Gastroesophageal sphincter (tissue), 4 donors: ENCODE measurements at places on chromosomes 5 and 9.

- H3K36me3 ChIP-seq = no peaks in the 10 kb centered on the region
- H3K4me3 ChIP-seq = no peak overlapping the region
- H3K27me3 ChIP-seq = peaks cover 8% of the 10 kb centered on the region
These were observed 339.7 kb upstream of the CLINT1 start for GRCh38 chr5:158198636-158199035.

DNA sequence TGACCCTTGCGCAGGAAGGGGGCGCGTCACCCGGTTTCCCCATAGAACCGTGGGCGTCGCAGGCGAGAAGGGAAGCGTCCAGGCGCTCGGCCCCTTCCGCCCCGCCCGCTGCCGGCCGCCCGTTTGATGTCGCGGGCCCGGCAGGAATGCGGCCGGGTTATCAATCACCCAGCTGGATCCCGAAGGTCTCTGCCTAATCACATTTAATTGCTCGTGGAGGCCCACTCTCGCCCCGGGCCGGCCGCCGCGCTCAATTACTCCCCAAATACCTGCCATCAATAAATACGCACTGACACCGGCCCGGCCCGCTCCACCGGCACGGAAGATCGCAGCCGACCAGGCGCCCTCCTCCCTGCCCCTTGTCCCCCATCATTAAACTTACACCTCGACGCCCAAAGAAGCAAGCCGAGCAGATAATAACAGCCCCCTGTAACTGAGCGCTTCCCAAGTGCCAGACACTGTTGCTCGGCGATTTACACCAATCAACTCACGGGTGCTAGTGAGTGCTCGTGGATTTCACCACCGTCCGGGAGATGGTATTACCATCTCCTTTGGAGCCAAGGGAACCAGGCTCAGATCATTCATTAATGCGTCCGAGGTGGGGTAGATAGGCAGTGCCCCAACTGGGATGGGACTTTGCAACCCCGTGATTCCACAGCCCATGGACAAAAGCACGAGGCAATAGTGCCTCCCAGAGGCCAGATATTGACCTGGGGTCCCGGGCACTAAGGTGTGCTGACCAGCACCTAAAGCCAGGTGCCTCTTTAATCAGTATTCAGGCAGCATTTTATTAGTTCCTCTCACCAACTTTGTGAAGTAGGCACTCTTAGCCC lies 11.3 kb downstream of the MSX2 start:
- no peak overlapping the region for H3K27ac ChIP-seq
- peaks cover 86% of the 10 kb centered on the region for H3K27me3 ChIP-seq
- peaks cover 6% of the 10 kb centered on the region for H3K4me1 ChIP-seq
- no peaks in the 10 kb centered on the region for H3K36me3 ChIP-seq
- no peak overlapping the region for H3K4me3 ChIP-seq

- no peaks in the 10 kb centered on the region for H3K4me1 ChIP-seq
- H3K36me3 ChIP-seq = peaks cover 20% of the 10 kb centered on the region
- peaks cover 6% of the 10 kb centered on the region for H3K27me3 ChIP-seq
- H3K4me3 ChIP-seq = no peak overlapping the region
- peak overlapping the region; percentile 82 for H3K27ac ChIP-seq
These were observed 762 bp upstream of the ST6GALNAC4 start for GRCh38 chr9:127917603-127918002.

- H3K4me3 ChIP-seq = no peak overlapping the region
- no peak overlapping the region for H3K27ac ChIP-seq
- H3K4me1 ChIP-seq = peaks cover 6% of the 10 kb centered on the region
- peaks cover 27% of the 10 kb centered on the region for H3K27me3 ChIP-seq
These were observed 1.6 kb downstream of the HAPLN1 start for GRCh38 chr5:83718936-83719495.
